ENCODE measurements at places on chromosomes 1 and 21.

DNA sequence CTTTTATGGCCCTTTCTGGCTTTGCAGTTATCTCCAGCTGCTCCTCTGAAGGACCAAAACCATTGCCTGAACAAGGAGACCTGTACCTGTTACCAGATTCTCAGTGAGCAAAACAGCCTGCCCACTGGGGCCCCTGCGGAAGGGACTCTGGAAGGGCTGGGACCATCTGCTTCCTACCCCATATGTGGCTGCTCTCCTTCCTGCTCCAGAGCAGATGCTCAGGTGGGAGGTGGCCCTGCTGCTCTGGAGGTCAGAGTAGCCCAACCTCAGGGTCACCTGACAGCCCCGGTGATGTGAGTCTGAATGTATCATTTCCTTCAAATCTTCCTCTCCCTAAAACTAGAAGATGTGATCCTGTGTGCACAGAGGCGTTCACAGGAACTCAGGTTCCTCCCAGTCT is 33.6 kb downstream of the PRDM16 start:
- DNase-seq = no peak

DNA sequence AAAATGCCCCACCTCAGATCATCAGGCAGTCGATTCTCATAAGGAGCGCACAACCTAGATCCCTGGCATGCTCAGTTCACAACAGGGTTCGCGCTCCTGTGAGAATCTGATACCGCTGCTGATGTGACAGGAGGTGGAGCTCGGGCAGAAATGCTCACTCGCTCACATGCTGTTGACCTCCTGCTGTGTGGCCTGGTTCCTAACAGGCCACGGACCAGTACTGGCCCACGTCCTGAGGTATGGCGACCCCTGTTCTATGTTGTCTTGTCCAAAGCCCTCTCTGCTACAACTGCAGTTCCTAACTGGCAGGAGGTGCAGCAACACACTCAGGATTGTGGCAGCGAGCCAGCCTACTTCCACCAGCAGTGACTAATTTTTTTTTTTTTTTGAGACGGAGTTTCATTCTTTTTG is 70.6 kb downstream of the CLSTN1 start:
- peak; percentile 45 for DNase-seq

DNA sequence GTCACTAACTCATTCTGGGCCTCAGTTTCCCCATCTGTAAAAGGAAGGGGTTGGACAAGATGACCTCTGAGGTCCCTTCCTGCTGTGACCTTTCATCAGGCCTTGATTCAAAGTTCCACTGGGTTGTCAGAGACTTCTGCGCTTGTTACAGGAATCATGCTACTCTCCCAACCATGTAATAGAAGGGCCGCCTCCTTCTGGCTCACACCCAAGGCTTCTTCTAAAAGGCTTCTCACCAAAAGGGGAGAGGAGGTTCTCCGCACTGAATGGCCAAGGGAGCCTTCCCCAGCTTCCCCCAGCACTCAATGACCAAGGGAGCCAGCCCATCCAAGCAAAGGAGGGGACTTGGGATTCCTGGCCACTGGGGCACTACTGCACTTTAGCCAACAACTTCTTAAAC is 42.7 kb downstream of the GRHL3 start:
- DNase-seq = no peak

DNA sequence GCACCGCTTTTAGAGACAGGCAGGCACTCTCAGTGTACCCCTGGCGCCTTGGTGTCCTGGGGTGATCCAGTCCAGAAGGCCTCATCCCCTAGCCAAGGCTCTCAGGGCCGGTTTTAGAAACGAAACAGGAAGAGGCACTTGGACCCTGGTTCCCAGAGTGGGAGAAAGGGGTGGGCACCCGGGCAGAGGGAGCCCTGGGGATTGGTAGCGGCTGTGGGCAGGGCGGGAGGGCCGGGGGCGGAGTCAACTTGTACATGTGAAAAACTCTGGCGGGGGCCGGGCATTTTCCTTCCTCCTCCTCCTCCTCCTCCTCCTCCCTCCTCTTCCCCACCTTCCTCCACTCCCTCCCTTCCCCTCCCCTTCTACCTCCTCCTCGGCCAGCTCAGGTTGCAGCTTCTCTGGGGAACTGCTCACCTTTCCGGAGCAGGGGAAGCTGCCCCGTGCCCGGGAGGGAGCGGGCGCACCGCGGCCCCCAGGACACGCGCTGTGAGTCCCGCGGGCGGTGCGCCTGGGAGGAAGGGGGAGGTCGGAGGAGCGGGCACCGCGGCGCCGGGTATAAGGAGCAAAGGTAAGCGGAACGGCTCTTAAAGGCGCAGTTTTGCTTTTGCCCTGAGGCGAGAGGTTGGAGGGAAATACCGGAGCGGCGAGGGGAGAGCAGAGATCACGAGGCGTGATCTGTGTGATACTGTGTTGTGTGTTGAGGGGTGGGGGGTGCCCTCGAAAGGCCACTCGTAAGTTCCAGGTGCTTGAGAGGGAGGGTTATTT is at the start of gene CDK18:
TSS of gene CDK18 (plus strand) at position 359 of the 765 bp plus-strand sequence. CDS start 18,499 bp downstream, outside the sequence.
- no peak for DNase-seq

DNA sequence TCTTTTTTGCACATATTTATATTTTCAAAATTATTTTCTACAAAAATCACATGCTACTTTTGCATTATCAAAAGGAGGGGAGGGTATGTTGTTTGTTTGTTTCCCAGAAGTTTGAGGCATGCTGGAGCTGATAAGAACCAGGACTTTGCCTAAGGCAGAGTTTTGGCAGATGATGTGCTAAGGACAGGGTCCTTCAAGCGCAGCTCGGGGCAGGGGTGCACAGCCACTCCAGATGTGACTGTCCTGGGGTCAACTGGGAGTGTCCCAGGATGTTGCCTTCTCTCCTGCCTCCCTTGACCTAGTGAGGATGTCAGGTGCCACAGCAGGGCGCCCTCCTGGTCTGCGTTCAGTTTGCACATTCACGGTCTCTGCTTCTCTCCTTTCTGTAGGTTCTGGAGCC is 42.6 kb upstream of the SRRM1 start:
- no peak for DNase-seq
